ENCODE measurements at places on chromosomes 1 and 21. TPM values are rescaled to one million over a fixed set of nuclear protein-coding genes. Genes with fewer than 3 reads are reported as not detected.

The PRMT6 gene
- 10.4 TPM for total RNA-seq

The TNNT2 gene
- total RNA-seq, result 8.3 TPM

GRCh38 chr21:43881283-43881682, 16.3 kb downstream of the AGPAT3 start:
- peaks cover 10% of the 10 kb centered on the region for H3K36me3 ChIP-seq
- no peak overlapping the region for H3K4me3 ChIP-seq
- no peaks in the 10 kb centered on the region for H3K27me3 ChIP-seq
- no peak for DNase-seq
- no peak overlapping the region for H3K27ac ChIP-seq

- no peaks in the 10 kb centered on the region for H3K27me3 ChIP-seq
- H3K27ac ChIP-seq, result no peak overlapping the region
- DNase-seq, result no peak
- H3K36me3 ChIP-seq, result no peaks in the 10 kb centered on the region
- no peaks in the 10 kb centered on the region for H3K4me1 ChIP-seq
These were observed 423.5 kb upstream of the PROX1 start for GRCh38 chr1:213564215-213564659.

The SHISAL2A gene
- 0.24 TPM for total RNA-seq

Data from upper lobe of left lung (tissue), 6 donors.